ENCODE measurements at places on chromosomes 1 and 21. TPM values are rescaled to one million over a fixed set of nuclear protein-coding genes. Genes with fewer than 3 reads are reported as not detected.

DNA sequence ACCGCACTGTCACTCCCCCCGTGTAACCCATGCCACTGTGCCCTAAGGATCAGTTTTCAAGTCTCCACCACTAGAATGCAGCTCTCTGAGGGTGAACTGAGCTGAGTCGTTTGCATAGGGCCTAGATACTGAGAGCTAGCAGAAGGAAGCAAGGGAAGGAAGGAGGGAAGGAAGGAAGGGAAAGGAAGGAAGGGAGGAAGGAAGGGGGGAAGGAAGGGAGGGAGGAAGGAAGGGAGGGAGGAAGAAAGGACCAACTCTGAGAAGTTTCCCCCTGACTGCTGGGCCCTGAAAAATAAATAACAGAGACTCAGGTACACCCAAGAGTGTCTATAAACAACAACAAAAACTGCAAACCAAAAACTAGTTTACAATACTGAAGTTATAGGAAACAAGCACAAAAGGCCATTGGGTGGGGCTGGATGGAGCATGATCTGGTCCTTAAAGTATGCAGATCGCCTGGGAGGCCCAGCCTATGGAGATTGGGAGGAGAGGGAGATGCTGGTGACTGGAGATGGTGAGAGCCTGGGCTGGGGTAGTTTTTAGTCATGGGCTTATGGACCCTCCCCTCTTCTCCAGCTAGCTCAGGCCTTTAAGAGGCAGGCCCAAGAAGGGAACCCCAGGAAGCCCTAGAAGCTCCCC, 1.7 kb upstream of the MRPS15 start:
- no peak for DNase-seq

GRCh38 chr1:111739194-111739924, at the start of gene INKA2:
INKA2 (minus strand) TSS chr1:111739395; CDS start chr1:111739242, 153 bp downstream.
- DNase-seq = peak; percentile 84

The SLC30A10 gene
- not detected for total RNA-seq

The MAP3K7CL gene
- 9.6 TPM for total RNA-seq
